ENCODE measurements at places on chromosomes 2 and 18.
A peak's percentile ranks its signal among the peaks of the same experiment; 100 is the strongest.

- peak; percentile 88 for DNase-seq
These were observed 15.2 kb downstream of the AFG3L2 start for GRCh38 chr18:12361770-12362378.

DNA sequence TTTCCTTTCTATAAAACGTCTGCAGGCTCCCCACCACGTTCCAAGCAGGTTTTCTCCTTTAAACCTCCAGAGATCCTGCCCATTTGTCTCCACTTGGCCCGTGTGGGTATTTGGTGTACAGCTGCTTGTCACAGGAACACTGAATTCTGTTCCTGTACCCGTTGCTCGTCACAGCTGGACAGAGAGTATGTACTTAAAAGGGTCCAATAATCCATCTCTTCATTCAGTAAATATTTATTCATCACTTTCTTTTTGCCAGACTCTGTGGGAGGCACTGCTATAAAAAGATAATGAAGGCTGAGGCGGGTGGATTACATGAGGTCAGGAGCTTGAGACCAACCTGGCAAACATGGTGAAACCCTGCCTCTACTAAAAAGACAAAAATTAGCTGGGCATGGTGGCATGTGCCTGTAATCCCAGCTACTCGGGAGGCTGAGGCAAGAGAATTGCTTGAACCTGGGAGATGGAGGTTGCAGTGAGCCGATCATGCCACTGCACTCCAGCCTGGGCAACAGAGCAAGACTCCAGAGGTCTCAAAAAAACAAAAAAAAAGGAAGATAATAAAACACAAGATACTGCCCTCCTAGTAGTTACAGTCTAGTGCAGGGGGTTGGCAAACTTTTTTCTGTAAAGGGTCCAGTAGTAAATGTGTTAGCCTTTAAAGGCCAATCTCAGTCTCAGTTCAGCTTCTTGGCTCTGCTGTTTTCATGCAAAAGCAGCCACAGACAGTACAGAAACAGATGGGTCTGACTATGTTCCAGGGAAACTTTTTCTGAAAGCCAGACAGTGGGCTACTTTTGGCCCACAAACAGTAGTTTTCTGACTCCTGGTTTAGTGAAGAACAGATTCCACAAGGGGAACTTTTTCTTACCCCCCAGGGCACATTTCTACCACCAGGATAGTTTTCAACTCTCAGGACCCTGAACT is 309.9 kb upstream of the RAB12 start:
- no peak for DNase-seq

- DNase-seq, result no peak
These were observed 19.9 kb downstream of the RBMS1 start for GRCh38 chr2:160473468-160474318.

DNA sequence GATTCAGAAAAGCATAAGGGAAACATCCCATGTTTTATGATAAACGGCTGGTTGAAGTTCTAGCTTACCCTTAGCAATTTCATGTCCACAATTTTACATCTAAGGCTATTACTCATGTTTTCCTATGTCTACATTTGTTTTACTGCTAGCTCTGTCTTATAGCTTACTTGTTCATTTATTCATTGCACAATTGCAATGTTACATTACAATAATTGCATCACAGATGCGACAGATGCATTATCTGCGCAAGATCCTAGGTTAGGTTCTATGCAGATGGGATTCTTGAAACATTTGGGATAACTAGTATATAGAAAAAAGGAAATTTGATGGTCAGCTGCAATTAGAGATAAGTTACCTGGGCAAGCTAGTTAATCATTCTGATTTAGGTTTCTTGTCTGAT is 108.4 kb downstream of the ARHGAP28 start:
- no peak for DNase-seq

- no peak for DNase-seq
These were observed 65.7 kb downstream of the MEP1B start for GRCh38 chr18:32255570-32255969.

DNA sequence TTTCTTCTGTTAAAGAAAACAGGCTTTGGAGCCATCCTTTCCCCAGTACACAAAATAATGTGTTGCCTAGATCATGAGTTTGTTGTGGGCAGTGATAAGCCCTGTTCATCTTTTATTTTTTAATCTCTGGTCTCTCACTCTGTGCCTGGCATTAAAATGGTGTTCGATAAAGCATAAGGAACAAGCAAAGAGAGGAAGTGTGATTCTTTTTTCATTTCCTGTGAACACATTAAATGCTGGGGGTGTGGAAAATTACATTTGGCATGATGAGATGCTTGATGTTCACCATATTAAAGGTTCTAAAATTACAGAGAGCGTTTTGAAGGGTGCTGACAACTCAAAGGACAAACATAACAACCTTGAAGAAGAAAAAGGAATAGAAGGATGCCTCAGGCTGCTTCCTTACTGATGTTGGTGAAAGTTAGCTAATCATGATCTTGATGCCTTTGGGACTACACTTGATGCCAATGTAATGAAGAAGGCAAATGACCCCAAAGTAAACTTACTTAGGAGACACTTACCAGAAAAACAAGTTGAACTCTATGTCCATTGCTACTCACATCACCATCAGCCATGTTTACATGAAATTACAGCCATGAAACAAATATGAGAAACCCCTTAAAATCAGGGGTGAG is 33.0 kb downstream of the TMEFF2 start:
- DNase-seq, result peak; percentile 51

DNA sequence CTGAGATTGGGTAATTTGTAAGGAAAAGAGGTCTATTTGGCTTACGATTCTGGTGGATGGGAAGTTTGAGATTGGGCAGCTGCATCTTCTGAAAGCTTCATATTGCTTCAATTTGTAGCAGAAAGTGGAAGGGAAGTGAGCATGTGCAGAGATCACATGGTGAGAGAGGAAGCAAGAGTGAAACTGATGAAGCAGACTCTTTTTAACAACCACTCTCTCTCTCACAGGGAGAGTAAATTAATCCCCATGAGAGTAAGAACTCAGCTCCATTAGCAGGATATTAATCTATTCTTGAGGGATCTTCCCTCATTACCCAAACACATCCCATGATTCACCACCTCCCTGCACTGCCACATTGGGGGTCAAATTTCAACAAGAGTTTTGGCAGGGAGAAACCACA is 298.5 kb upstream of the CELF4 start:
- DNase-seq, result no peak

DNA sequence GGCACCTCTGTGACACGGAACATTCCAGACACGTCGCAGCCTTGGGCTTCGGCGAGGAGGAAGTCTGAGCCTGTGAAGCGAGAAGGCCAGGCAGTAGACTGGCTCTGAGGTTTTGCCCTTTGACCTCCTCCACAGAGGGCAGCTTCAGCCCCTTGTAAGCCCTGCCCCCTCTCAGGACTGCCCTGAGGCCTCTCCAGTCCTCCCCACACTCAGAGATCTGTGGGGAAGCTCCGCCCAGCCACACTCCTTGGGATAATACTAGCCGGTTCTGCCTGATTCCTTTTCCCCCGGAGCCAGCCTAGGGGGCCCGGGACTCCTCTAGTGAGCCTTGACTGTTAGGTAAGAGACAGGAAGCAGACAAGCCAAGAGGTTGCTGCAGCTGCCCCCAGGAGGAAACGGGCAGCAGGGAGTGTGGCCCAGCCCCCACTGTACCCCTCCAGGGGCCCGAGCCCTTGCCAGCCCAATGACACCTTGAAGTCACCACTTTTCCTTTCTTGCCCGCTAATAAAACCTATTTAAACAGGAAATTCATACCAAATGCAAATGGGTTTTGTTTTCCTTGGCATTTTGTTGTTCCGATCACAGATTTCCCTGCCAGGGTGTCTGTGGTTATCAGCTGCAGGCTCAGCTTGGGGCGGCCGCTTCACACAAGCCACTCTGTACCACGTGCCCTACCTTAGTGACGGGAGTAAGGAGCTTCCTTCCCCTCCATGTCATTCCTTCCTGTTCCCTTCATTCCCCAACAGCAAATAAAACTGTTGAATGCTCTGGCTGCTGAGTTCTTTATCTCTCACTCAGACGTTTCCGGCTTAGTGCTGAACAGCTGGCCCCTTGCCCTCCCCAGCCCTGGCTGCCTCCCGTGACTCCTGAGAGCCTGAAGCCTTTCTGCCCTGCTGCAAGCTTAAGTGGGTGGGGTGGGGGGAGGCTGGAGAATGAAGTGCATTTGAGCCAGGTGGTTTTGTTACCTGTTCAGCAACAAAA is 124.7 kb downstream of the CABLES1 start:
- DNase-seq, result peak; percentile 94

GRCh38 chr2:37276291-37276690 is 44.8 kb downstream of the NDUFAF7 start:
- no peak for DNase-seq

DNA sequence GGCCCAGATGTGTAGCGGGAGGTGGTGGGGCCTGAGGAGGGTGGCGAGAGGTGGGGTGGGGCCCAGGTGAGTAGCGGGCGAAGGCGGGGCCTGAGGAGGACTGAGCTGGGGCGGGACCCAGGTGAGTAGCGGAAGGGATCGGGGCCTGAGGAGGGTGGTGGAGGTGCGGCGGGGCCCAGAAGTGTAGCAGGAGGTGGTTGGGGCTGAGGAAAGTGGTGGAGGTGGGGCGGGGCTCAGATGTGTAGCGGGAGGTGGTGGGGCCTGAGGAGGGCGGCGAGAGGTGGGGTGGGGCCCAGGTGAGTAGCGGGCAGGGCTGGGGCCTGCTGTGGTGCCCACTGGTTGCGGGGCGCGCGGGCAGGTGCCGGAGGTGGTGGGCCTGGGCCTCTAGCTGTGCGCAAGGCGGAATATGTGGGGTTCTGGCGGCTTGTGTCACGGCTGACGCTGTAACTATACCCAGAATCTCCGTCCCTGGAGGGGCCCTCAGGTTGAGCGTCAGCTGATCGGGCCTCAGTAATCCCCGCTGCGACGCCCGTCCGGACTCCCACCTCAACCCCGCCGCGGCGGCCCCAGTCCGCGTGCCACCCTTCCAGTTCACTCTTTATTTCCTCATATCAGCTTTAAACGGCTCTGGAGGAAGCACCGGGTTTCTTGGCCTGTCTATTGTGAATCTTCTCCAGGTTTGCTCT is 866 bp upstream of the SF3B6 start:
- peak; percentile 72 for DNase-seq

DNA sequence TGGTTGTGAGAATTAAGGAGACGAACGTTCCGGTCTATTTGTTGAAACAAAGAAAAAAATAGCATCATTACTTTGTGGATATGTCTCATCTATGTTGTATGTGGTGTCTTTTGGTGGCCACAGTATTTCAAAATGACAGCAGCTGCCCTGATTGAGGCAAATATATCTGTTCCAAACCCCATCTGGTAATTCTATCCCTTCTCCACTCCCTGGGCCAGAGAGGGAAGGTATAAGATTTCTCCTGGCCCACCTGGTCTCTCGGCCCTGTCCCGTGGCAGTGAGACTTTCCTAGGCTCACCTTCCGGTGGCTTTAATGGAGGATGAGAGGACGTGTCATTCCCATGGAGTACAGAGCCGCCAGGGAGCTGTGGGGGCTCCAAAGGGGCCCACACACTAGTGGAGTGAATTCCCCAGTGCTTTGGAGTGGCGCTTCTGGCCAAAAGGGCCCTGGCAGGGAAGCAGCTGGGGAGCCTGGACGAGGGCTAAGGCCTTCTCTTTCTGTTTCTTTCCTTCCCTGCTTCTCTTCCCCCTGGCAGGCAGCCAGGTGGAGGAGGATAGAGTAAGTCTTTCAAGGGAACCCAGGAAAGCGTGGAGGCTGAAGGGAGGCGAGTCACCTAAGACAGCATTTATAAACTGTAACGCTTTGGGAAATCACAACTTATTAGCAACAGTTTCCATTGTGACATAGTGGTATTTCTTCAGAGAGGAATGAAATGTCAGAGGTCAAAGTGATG is 5.6 kb downstream of the FOSL2 start:
- no peak for DNase-seq

DNA sequence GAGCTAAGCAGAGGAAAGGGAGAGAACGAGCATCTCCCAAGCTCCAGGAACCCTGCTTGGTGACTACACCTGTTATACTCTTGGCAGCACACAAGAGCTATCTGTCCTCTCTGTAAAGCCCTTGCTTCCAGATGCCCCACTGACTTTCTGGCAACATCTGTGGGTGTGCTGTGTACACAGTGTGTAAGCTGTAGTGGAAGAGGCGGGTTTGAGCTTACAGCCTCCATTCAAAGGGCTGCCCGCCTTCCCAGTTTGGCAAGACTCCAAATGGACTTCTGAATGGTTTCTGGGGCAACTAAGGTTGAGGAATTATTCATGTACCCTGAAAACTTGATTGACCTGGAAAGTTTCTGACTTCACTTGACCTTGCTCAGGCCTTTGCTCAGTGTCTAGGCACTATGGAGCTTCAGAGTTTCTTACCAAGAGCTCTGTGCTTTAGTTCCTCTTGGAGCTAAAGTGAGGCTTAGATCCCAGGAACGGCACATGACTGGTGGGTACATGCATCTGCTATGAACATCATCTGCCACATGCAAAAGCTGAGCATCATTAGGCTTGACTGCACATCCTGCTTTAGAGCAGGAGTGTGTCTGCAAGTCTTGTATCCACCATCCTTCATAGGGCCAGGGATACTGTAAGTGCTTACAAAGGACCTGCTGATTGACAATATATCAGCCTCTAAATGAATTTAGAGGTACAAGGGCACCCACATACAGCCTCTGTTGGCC is 290.9 kb upstream of the SIX2 start:
- DNase-seq, result no peak

GRCh38 chr18:5091741-5092140 is 105.3 kb downstream of the AKAIN1 start:
- no peak for DNase-seq

DNA sequence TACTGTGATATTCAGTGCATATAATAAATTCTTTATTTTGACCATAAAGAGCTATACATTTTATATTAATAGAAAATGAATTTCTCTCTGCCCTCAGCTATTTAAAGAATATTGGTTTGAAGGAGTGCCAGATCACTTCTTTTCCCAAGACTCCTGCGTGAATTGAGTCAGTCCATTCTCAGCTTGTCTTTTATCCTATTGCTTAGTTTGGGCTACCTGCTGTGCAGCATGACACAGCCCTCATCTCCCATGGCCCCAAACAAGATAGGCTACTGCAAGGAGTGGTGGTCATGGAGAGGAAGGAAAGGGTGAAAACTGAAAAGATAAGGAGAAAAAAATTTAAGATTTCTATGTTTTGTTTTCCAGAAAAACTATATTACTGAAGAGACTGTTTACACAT is 10.1 kb upstream of the FBXO11 start:
- DNase-seq, result no peak

DNA sequence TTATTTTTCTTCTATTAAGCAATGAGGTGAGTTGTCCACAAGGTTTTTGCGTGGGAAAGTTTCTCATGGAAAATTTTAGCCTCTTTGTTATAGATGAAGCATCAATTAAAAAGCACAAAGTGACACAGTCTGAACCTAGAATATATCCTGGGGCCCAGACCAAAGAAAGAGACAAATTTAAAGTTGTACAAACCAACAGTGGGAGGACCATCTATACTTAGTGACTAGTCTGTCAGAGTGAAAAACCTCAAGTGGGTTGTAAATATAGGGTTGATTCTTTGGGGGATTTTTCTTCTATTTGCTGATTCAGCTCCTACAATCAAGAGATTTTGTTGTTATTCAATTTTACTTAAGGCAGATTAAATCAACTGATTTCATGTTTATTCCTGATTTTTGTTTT is 256.2 kb downstream of the SATB2 start:
- no peak for DNase-seq
